Fibroblast of gingiva (primary cell): ENCODE measurements at places on chromosomes 1 and 21.

DNA sequence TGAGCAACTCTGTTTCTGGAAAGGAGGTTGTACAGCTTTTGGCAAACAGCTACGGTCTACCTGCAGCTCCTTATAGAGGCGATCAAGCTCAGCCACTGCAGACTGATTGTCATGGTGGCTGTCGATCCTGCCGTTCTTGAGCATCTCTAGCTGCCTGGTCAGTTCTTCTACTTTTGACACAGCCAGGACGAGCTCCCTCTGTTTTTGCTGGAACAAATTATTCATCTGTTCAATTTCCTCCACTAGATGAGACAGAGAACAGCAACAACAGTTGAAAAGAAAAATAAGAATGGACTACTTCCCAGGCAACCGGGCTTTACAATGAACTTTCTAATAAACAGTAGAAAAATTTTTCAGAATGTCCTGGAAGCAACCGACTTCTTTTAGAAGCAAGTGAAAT is 42.5 kb downstream of the TP53BP2 start:
- DNase-seq = no peak

DNA sequence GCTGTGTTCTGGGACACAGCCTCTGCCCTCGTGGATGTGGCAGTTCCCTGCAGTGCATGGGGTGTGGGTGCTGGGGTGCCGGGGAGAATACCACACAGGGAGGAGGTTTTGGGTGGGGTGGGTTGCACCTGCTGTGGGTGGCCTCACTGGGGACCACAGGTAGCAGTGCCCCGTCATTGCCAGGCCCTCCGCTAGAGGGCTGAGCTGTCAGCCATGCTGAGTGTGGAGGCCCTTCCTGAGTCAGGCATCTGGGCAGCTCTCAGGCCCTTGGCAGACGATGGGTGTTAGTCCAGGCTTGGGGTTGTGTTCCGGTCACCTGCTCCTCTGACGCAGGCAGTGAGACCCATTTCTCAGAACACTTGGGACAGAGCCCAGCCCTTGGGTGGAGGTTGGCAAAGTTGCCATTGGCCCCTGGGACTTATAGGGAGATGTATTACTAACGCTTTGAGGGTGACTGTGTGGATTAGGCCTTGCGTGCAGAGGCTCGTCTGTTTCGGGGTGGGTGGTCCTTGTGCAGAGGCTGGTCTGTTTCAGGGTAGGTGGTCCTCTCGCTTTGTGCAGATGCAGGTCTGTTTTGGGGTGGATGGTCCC is 23.9 kb downstream of the PCNT start:
- DNase-seq = peak; percentile 78

GRCh38 chr1:9233241-9233941 is 1.2 kb upstream of the H6PD start:
- peak; percentile 99 for DNase-seq

- DNase-seq = peak; percentile 57
Observed at GRCh38 chr1:24720152-24720551, 25.1 kb upstream of the CLIC4 start.

DNA sequence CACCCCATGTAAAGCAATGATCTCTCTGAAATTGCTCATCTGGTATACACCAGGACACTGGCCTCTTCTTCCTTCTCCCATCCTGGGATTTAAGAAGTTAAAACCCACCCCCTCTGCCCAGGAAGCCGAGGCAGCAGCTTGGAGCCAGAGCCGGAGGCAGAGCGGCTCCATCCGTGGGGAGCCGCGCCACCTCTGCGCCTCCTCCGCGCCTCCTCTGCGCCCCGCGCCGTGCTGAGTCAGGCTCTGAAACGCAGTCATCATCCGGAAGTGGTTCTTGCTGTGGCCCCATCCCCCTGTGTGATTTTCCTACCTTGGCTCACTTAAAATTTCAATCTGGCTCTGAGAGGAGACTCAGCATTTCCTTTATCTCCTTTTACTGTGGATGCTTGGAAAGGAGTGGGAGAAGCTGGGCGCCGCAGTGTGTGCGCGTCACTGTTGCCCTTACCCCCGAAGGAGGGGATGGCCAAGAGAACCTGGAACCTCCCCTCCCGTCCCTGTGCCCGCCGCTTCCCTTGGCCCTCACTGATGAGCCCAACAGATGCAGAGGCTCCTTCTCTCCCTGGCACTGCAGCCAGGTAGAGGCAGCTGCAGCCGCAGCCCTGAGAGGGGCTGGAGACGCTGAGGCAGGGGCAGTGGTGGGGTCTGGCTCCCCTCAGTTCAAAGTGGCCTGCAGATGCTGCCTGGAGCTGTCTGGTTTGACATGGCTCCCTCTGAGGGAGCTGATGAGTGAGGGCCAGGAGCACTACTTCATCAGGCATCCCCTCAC is 15.3 kb upstream of the NPHP4 start:
- DNase-seq = no peak

DNA sequence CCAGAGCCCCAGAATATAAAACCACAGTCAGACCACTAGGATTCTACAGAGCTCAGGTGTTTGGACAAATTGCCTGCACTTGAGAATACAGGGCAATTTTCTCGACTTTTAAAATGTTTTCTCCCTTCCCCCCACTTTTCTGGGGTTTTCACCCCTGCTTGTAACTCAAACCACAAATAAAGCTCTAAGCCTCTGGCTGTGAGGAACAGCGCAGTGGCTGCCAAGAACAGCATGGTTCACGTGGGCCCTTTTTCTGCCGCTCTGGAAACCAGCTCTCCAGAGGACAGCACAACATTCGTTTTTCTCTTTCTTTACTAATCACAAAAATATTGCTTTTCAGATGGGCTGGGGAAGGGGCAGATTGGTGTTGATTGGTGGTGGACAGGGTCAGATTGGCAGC is 102.2 kb upstream of the JUN start:
- peak; percentile 50 for DNase-seq

DNA sequence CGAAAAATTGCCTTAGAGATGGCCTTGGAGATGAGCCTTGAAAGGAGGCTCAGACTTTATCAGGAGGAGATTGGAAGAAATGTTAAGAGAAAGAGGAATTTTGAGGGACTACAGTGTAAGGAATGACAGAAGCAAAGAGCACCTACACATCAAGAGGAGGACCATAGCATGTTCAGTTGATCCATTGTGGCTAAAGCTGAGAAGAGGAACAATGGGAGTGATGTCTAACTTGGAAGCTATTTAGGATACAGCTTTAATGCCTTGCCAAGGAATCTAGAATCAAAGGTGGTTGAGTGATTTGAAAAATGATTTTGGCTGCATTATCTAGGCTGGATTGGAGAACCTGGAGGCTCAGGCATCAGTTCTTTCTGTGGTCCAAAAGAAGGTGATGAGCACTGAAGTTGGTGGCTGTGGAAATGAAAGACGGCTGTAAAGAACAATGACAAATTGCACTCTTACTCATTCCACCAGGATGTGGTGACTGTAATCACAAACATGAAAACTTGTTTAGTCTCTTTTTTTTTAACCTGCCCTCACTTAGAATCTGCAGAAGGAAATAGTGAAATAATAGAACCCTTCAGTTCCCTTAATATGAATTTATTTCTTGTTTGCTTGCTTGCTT is 11.3 kb downstream of the FAM20B start:
- no peak for DNase-seq

GRCh38 chr1:28737307-28738132 is 780 bp downstream of the YTHDF2 start:
- peak; percentile 24 for DNase-seq

GRCh38 chr1:94623560-94624148 is 82.1 kb upstream of the F3 start:
- no peak for DNase-seq

DNA sequence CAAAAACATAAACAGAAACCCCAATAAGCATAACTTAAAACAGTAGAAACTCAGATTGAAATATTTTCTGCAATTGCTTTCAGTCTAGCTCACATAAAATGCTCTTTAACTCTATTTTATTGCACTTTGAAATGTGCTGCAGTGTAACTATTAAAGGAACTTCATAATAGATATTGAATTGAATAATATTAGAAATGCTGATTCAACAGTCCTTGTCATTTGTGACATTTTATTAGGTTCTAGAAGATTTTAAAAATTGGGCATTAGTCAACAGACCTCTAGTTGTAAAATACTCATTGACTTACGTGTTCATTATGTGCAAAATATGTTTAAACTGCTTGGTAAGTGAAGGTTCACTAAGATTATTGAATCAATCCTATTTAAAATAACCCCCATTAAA is 1422.3 kb downstream of the PLA2G4A start:
- DNase-seq = no peak

GRCh38 chr1:52590266-52590665 is 11.9 kb upstream of the GPX7 start:
- DNase-seq = no peak

DNA sequence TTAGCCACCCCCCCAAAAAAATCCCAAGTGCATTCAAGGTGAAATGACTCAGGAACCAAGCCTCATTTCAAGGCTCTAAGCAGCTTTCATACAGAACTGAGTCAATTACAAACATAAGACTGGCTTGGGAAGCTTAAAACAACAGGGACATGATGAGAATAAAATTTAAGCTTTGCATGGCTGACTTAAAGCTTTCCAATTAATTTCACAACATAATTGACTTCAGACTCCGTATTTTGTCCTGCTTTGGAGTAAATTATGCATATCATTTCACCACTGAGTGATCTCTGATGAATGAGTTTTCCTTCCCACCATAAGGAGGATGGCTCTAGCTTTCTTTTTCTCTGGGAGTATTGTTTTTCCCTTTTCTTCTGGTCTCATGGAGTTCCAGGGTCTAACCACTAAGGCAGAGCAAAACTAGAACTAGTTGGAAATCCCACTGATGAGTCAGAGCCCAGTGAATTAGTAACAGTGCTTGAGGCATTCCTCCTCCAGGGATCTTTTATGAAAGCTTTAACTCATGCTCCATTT is 72.8 kb downstream of the XCL2 start:
- peak; percentile 87 for DNase-seq

- no peak for DNase-seq
Observed at GRCh38 chr1:211929683-211930082, 99.1 kb upstream of the LPGAT1 start.

DNA sequence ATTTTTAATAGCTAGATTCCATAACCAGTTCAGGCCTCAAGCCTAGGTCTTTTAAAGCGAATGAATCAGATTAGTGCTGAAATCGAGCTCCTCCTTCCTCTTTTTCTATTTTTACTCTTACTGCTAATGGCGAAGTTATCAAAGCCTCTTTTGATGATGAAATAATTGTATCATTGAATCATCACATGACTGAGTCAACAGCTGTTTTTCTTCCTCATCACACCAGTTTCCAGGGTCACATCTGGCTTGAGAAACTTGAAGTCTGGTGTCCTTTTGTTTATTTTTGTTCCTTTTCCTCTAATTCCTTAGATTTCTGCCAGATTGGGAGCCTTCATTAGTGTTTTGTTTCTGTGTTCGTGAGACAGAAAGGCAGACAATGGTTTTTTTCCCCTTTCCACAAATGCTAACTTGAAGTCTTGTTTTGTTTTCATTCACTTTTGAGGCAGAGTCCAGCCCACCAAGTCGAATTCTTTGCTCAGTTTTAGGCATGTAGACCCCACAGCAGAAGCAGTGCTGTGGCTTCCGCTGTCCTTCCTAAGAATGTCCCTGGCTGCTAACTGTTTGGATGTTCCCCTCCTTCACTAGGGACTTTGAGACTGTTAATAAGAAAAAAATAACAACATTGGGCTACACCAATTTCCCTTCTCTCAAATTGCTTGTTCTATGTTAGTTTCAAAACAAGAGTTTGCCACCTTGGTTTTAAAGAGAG is 51.9 kb upstream of the FMOD start:
- peak; percentile 93 for DNase-seq

DNA sequence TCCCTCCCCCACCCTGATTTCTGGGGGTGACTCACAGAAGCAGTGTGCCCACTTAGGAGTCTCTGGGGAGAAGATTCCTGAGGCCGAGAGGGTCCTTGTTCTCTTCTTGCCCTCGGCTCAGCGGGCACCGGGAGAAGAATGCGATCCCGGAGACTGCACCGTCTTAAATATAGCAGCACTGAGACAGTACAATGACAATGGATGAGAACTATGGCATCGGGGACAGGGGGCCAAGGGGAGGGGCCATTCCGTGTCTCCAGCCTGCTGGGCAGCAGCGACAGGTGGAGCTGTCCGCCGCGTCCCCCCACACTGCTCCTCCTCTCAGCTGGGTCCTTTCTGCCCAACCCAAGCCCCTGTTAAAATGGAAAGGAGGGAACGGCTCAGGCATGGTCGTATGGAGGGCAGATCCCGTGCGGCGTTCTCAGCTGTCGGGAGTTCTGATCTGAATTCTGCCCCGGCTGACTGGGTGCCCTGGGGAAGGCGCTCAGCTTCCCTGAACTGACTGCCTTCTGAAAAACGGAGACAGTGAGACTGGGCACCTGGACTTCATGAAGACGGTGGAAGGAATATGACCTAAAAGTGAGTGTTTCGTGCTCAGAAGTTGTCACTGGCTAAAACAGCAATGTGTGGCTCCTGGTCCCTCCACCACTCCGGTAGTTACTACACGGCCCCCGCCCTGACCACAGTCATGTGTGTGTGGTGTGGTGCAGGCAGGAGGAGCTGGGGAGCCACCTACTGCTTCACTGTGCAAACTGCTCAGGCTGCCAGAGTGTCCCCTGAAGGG is at the start of gene MYOM3:
Gene MYOM3, minus strand, starts transcription at position 140 of the 784 bp plus-strand sequence. CDS start 3,499 bp downstream, outside the sequence.
- peak; percentile 70 for DNase-seq

GRCh38 chr1:17014671-17015567 is 3.2 kb upstream of the ATP13A2 start:
- DNase-seq = no peak

- DNase-seq = peak; percentile 3
Observed at GRCh38 chr1:82319546-82319945, 518.8 kb downstream of the ADGRL2 start.

GRCh38 chr1:186102547-186103148 is 272.4 kb downstream of the TPR start:
- peak; percentile 85 for DNase-seq

DNA sequence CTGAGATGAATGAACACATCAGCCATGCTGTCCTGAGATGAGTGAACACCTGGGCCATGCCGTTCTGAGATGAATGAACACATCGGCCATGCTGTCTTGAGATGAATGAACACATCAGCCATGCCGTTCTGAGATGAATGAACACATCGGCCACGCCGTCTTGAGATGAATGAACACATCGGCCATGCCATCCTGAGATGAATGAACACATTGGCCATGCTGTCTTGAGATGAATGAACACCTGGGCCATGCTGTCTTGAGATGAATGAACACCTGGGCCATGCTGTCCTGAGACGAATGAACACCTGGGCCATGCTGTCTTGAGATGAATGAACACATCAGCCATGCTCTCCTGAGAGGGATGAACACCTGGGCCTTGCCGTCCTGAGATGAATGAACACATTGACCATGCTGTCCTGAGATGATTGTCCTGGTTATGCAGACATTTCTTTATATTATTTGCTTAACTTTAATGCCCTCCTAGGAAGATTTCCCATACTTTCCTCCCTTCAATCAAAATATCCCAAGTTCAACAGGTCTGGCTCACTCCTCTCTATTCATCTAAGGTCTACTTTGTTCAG is 48.6 kb upstream of the COL6A1 start:
- DNase-seq = no peak

DNA sequence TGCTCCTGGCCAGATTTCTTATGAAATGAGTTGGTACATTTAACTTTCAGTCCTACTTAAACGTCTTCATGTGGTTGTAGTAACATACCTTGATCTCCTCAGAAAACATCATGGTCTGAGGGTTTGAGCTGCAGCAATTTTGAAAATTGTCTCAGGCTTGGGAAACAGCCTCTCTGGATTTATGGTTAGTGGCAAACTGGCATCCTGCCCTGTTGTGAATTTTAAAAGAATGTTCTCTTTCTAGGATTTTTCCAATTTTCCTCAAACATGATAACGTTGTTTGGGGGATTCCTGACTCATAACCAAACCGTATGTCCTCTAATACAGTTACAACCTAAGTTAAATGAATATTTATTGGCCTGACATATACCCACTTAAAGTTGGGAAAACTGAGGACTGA is 624.4 kb downstream of the LMO4 start:
- DNase-seq = no peak

GRCh38 chr21:19244502-19245187 is 841.1 kb upstream of the TMPRSS15 start:
- DNase-seq = no peak

GRCh38 chr1:175037416-175037815 is 14.2 kb upstream of the MRPS14 start:
- no peak for DNase-seq
